Right atrium auricular region (tissue), 2 donors: ENCODE measurements at places on chromosomes 6 and 20. TPM values are rescaled to one million over a fixed set of nuclear protein-coding genes. Genes with fewer than 3 reads are reported as not detected.

- H3K36me3 ChIP-seq = no peaks in the 10 kb centered on the region
- H3K4me1 ChIP-seq = no peaks in the 10 kb centered on the region
- H3K27me3 ChIP-seq = no peaks in the 10 kb centered on the region
- H3K27ac ChIP-seq = no peak overlapping the region
- no peak overlapping the region for H3K4me3 ChIP-seq
Observed at GRCh38 chr6:105196076-105196475, 16.3 kb upstream of the POPDC3 start.

DNA sequence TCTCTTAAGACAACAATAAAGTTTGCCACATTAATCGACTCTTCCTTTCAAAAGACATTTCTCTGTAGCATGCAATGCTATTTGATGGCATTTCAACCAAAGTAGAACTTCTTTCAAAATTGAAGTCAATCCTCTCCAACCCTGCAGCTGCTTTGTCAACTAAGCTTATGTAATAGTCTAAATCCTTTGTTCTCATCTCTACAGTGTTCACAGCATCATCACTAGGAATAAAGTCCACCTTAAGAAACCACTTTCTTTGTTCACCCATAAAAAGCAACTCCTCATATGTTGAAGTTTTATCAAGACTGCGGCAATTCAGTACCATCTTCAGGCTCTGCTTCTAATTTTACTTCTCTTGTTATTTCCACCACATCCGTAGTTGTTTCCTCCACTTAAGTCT, 11.5 kb upstream of the BLOC1S5 start:
- H3K4me1 ChIP-seq = no peaks in the 10 kb centered on the region
- H3K27me3 ChIP-seq = no peaks in the 10 kb centered on the region
- no peak for DNase-seq
- no peaks in the 10 kb centered on the region for H3K36me3 ChIP-seq

DNA sequence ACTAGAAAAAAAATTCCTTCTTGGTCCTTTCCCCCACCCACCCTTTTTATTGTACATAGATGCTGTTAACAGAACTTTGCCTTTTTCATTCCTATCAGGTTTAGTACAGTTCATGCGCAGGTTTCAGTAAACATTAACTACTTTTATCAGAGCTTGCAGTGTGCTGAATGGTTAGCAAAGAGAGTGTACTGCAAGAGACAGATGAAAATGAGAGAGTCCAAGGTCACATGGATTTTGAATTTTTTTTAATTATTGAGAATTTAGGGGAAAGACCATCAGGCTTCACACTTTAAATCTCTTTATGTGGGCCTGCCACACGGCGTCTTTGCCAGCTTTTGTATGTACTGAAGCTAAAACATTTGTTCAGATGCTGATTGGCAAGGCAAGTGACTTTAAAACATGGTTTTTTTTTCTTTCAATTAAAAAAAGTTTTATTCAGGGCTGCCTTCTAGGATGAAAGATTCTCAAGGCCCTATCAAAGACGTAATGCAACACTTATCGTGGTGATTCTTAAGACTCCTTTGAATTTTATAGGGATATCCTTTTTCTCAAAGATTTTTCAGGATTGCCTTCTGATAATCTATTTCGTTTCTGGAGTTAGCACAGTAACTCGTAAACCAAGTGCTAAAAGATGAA, 32.2 kb downstream of the RREB1 start:
- no peak overlapping the region for H3K4me3 ChIP-seq
- no peaks in the 10 kb centered on the region for H3K27me3 ChIP-seq
- peaks cover 76% of the 10 kb centered on the region for H3K4me1 ChIP-seq
- no peaks in the 10 kb centered on the region for H3K36me3 ChIP-seq

DNA sequence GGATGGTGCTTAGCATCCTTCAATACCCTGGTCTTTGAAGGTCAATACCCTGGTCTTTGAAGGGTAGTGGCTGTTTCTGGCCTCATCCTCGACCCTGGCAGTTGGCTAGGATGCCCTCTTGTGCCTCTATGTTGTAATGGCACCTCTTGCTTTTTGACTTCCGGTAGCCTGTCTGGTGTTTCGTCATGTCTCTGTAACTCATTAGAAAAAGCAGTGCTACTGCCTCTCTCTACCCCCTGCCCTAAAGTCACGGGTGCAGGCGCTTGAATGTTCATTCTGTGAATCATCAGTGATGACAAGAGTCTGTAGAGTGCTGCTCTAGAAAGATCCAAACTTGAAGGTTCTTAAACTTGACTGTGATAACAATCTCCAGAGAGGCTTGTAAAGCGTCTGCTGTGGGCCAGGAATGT, 28.3 kb downstream of the RSPO4 start:
- no peak for DNase-seq
- H3K36me3 ChIP-seq = no peaks in the 10 kb centered on the region
- no peak overlapping the region for H3K4me3 ChIP-seq

- H3K27ac ChIP-seq = no peak overlapping the region
- no peak for DNase-seq
- H3K36me3 ChIP-seq = no peaks in the 10 kb centered on the region
- H3K4me3 ChIP-seq = no peak overlapping the region
- no peaks in the 10 kb centered on the region for H3K27me3 ChIP-seq
- H3K4me1 ChIP-seq = no peaks in the 10 kb centered on the region
Observed at GRCh38 chr6:2534406-2535042, 216.2 kb downstream of the MYLK4 start.

DNA sequence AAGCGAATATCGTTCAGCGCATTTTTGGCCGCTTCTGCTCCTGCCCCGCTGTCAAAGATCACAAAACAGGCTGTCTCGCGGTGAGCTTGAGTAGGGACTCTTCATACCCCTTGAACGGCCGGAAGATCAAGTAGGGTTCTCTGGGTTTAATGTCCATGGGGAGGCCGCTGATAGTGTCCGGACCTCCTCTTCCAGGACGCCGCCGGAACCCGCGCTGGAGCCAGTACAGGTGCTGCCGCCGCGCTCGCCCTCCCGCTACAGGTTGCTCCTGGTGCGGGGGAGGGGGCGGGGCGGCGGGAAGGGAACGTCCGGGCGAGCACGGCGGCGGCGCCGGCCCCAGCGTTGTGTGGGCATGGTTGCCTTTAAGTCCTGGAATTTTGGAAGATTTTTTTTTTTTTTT, 67.4 kb downstream of the KHDC1L start:
- DNase-seq = no peak
- no peaks in the 10 kb centered on the region for H3K4me1 ChIP-seq
- H3K36me3 ChIP-seq = no peaks in the 10 kb centered on the region
- H3K27ac ChIP-seq = no peak overlapping the region
- no peaks in the 10 kb centered on the region for H3K27me3 ChIP-seq

DNA sequence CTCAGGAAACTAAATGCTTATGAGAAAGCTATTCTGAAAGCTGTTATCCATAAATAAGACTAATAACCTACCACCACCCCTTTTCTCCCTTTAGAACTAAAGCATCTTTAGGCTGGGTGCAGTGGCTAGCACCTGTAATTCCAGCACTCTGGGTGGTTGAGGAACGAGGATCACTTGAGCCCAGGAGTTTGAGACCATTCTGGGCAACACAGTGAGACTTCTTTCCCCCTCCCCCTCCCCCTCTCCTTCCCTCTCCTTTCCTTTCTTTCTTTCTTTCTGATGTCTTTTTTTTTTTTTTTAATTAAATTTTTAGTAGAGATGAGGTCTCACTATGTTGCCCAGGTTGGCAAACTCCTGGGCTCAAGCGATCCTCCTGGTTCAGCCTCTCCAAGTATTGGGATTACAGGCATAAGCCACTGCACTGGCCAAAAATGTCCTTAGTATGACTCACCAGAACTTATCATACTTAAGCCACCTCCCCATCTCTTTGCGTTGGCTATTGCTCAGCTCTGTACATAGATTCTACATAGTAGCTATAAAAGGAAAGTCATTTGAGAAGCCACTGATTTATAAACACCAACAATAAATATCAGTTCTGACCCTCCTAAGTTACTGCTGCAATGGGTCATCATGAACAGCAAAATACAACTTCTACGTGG, 54.8 kb upstream of the SPDEF start:
- no peak overlapping the region for H3K4me3 ChIP-seq
- no peaks in the 10 kb centered on the region for H3K4me1 ChIP-seq
- H3K36me3 ChIP-seq = peaks cover under 1% of the 10 kb centered on the region
- H3K27me3 ChIP-seq = no peaks in the 10 kb centered on the region

GRCh38 chr6:112443179-112444065, 96.3 kb downstream of the RFPL4B start:
- no peaks in the 10 kb centered on the region for H3K27me3 ChIP-seq
- H3K4me3 ChIP-seq = no peak overlapping the region
- H3K4me1 ChIP-seq = no peaks in the 10 kb centered on the region
- H3K27ac ChIP-seq = no peak overlapping the region

DNA sequence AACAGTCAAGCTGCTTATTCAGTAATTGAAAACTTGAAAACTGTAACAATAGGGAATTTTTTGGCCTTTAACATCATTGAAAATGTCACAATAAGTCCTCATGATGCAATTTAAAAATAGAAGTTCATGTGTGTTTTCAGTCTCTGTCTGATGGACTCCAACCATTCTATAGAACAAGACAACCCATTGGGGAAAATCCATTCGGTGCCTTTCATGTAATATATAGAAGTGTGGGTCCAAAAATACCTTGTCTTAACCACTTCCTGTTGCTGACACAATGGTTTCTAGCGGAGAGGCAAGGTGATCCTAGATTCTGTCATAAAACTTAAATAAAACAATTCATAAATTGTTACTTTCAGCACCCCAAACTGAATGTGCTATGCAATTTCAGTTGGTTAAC, 1131.3 kb upstream of the MAP3K7 start:
- H3K4me3 ChIP-seq = no peak overlapping the region
- H3K36me3 ChIP-seq = no peaks in the 10 kb centered on the region
- no peak for DNase-seq

DNA sequence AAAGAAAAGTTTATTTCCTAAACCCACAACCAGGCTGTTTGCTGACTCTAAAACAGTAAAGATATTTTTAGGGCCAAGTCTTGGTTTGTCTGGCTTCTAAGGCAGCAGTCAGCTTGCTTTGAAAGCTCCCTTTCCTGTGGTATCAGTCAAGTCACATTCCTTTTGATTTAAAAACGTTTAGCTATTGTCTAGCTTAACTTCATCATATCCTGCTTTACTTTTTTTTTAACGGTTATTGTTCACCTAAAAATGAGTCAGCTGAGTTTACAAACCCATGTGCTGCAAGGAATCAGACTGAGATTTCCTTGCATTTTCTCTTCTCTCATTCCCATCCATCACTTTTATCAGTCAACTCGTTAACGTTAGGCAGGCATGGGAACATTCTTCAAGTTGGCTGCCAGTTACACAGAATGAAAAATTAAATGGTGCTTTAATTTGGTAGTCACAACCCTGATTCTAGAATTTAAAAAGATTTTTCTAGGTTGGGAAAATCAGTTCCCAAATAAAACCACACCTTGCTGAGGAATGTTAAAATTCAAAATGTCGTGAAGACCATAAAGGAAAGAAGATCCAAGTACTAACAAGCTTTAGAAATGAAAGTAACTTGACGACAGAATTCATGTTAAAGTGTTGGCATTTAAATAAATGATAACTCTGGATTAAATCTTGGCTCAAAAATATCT, 45.9 kb downstream of the ELOVL5 start:
- H3K27me3 ChIP-seq = no peaks in the 10 kb centered on the region
- no peak for DNase-seq
- H3K27ac ChIP-seq = peak overlapping the region; percentile 52
- H3K36me3 ChIP-seq = no peaks in the 10 kb centered on the region
- H3K4me1 ChIP-seq = peaks cover 67% of the 10 kb centered on the region

- no peak overlapping the region for H3K27ac ChIP-seq
- DNase-seq = no peak
- H3K27me3 ChIP-seq = no peaks in the 10 kb centered on the region
- H3K4me3 ChIP-seq = no peak overlapping the region
Observed at GRCh38 chr20:39532205-39532604, 570.1 kb downstream of the DHX35 start.

GRCh38 chr6:32127409-32127716, 683 bp downstream of the ATF6B start:
- no peaks in the 10 kb centered on the region for H3K4me1 ChIP-seq
- peak overlapping the region; percentile 71 for H3K4me3 ChIP-seq
- peaks cover 32% of the 10 kb centered on the region for H3K36me3 ChIP-seq
- peak overlapping the region; percentile 90 for H3K27ac ChIP-seq
- H3K27me3 ChIP-seq = no peaks in the 10 kb centered on the region

- no peaks in the 10 kb centered on the region for H3K4me1 ChIP-seq
- H3K27ac ChIP-seq = no peak overlapping the region
- no peaks in the 10 kb centered on the region for H3K27me3 ChIP-seq
- no peak overlapping the region for H3K4me3 ChIP-seq
- DNase-seq = no peak
Observed at GRCh38 chr6:163756079-163756478, 341.6 kb downstream of the QKI start.

DNA sequence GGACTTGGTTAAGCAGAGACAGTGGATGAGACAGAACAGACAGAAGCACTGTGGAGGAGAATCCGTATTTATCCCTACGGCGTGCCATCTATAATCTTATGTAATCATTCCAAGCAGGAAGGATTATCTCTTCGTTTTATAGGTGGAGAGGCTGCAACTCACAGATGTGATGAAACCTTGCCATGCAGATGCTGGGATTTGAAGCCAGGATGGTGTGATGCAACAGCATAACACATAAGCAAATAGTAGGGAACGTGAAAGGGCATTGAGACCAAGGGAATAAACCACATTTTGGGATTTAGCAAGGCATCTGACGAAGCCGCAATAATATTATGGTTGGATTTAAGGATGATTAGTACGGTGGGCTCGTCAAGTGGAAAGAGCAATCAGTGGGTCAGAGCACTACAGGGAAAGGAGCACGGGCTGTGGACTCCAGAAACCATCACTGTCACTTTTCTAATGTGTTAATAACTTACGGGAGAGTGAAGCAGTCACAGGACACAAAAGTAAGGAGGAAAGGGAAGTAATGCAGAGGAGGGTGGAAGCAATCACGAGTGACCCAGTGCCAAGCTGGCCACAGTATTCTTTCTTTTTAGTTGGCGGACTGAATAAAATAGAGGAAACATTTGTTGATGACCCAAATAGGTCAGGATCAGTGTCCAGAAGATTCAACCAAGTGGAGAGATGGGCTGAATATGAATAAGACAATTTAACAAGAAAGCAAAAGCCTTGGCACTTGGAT, 119.6 kb upstream of the EDN1 start:
- no peak overlapping the region for H3K27ac ChIP-seq
- no peaks in the 10 kb centered on the region for H3K27me3 ChIP-seq
- H3K4me3 ChIP-seq = no peak overlapping the region
- no peaks in the 10 kb centered on the region for H3K36me3 ChIP-seq

- H3K4me1 ChIP-seq = peaks cover 28% of the 10 kb centered on the region
- H3K36me3 ChIP-seq = no peaks in the 10 kb centered on the region
- H3K27me3 ChIP-seq = no peaks in the 10 kb centered on the region
- no peak overlapping the region for H3K4me3 ChIP-seq
Observed at GRCh38 chr6:5674141-5674540, 332.6 kb downstream of the NRN1 start.

GRCh38 chr6:72959821-72960220, 265.5 kb downstream of the KHDC1L start:
- H3K4me1 ChIP-seq = no peaks in the 10 kb centered on the region

The ADGRB3 gene
- 2.4 TPM for total RNA-seq

The SSTR4 gene
- not detected for total RNA-seq

The SUN5 gene
- not detected for total RNA-seq

The AGPAT4 gene
- total RNA-seq = 2.3 TPM
